Epithelial cell of alveolus of lung (primary cell): ENCODE measurements at places on chromosomes 1 and 21. TPM values are rescaled to one million over a fixed set of nuclear protein-coding genes. Genes with fewer than 3 reads are reported as not detected.

The NR1I3 gene
- not detected in 2 replicates for total RNA-seq

The LIPI gene
- total RNA-seq, result not detected in 2 replicates

The FCRL2 gene
- not detected in 2 replicates for total RNA-seq

The C1orf167 gene
- total RNA-seq, result 6.9 TPM in 1 of 2 replicates, not detected in the other
